ENCODE measurements at places on chromosomes 4 and X. TPM values are rescaled to one million over a fixed set of nuclear protein-coding genes. Genes with fewer than 3 reads are reported as not detected.
A peak's percentile ranks its signal among the peaks of the same experiment; 100 is the strongest.

DNA sequence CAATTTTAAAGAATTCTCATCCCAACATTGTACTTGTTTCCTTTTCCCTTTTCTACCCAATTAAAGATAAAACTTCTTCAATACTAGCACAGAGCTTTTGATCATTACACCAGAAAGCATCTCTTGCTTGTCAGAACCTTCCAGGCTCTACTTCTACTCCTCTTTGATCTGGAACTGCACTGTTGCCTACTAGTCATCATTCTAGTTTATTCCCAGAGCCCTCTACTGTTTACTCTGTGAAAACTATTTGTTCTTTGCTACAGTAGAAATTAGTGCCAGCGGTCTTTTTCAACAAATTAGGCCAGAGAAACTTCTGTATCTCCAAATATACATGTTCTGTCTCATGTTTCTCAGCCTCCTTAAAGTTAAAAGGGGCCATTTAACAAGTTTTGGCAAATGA, 46.8 kb upstream of the TMPRSS11F start:
- H3K36me3 ChIP-seq: no peaks in the 10 kb centered on the region
- no peak overlapping the region for H3K4me3 ChIP-seq
- H3K4me1 ChIP-seq: no peaks in the 10 kb centered on the region
- no peak overlapping the region for H3K27ac ChIP-seq

The FAM184B gene
- total RNA-seq: not detected

- no peak overlapping the region for H3K27ac ChIP-seq
- no peaks in the 10 kb centered on the region for H3K4me1 ChIP-seq
- no peaks in the 10 kb centered on the region for H3K36me3 ChIP-seq
- no peak for DNase-seq
- no peaks in the 10 kb centered on the region for H3K27me3 ChIP-seq
Observed at GRCh38 chrX:10507181-10507580, 113.2 kb downstream of the MID1 start.

GRCh38 chr4:25978327-25978726, 64.3 kb downstream of the SMIM20 start:
- no peak overlapping the region for H3K27ac ChIP-seq
- no peak for DNase-seq
- no peaks in the 10 kb centered on the region for H3K4me1 ChIP-seq
- H3K4me3 ChIP-seq: no peak overlapping the region
- no peaks in the 10 kb centered on the region for H3K36me3 ChIP-seq

DNA sequence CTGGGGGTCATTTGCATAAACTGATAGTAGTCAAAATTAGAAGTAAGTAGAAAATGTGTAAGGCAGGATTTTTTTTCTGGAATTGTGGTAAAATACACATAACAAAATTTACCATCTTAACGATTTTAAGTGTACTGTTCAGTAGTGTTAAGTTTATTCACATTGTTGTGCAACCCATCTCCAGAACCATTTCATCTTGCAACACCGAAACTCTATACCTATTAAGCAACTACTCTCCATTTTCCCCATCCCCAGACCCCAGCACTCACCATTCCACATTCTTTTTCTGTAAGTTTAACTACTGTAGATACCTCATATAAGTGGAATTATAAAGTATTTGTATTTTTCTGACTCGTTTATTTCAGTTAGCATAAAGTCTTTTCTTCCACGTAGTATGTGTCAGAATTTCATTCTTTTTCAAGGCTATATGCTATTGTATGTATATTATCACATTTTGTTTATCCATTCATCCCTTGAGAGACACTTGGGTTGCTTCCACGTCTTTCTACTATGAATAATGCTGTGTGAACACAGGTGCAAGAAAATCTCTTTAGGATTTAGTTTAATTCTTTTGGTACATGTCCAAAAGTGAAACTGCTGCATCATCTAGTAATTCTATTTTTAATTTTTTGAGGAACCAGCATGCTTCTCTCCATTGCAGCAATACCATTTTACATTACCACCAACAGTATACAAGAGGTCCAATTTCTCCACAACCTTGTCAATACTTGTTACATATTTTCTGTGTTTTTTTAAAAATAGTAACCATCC, 39.1 kb upstream of the NSUN7 start:
- DNase-seq: no peak
- no peak overlapping the region for H3K4me3 ChIP-seq
- no peaks in the 10 kb centered on the region for H3K27me3 ChIP-seq
- H3K27ac ChIP-seq: no peak overlapping the region

DNA sequence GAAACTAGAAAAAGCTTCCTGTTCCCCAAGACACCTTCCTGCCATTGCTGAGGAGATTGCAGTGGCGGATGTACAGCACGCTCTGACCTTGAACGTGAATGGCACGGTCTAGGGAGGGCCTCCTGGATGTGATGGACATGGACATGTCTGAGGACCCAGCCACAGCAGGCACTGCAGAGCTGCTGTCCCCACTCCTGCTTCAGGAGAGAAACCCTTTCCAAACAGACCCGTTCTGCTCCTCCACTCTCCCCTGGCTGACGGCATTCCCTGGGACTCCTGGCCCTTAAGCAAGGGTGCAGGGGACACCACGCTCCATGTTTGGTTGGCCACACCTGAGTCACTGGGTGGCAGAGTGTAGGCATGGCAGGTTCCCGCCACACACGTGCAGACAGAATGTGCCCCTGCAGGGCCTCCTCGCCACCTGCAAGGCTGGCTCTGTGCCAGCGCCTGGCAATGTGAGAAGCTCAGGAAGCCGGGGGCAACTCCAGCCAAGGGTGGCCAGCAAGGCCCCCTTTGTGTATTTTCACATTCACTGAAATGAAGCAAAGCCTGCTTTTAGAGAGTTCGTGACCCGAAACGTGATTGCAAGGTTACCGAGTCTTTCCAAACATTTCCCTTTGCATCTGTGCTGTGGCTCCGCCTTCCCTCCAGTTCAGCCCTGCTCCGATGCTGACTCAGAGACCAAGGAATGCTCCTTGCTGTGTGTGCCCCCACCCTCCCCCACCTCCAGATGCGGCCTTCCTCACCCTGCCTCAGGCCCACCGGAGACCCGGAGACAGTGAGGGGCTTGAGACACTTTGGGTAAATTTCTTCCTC, 46.1 kb downstream of the HTRA3 start:
- no peaks in the 10 kb centered on the region for H3K36me3 ChIP-seq
- H3K27ac ChIP-seq: no peak overlapping the region
- DNase-seq: peak; percentile 62
- peaks cover 1% of the 10 kb centered on the region for H3K27me3 ChIP-seq
- peak overlapping the region; percentile 14 for H3K4me3 ChIP-seq

GRCh38 chrX:51487960-51488267, 8.5 kb downstream of the NUDT11 start:
- DNase-seq: no peak
- no peak overlapping the region for H3K4me3 ChIP-seq
- no peaks in the 10 kb centered on the region for H3K27me3 ChIP-seq
- no peak overlapping the region for H3K27ac ChIP-seq
- H3K36me3 ChIP-seq: no peaks in the 10 kb centered on the region
- H3K4me1 ChIP-seq: no peaks in the 10 kb centered on the region

- H3K36me3 ChIP-seq: no peaks in the 10 kb centered on the region
- H3K27ac ChIP-seq: no peak overlapping the region
- no peaks in the 10 kb centered on the region for H3K27me3 ChIP-seq
- no peaks in the 10 kb centered on the region for H3K4me1 ChIP-seq
- DNase-seq: peak; percentile 49
- no peak overlapping the region for H3K4me3 ChIP-seq
Observed at GRCh38 chr4:110970642-110971041, 347.8 kb upstream of the PITX2 start.

DNA sequence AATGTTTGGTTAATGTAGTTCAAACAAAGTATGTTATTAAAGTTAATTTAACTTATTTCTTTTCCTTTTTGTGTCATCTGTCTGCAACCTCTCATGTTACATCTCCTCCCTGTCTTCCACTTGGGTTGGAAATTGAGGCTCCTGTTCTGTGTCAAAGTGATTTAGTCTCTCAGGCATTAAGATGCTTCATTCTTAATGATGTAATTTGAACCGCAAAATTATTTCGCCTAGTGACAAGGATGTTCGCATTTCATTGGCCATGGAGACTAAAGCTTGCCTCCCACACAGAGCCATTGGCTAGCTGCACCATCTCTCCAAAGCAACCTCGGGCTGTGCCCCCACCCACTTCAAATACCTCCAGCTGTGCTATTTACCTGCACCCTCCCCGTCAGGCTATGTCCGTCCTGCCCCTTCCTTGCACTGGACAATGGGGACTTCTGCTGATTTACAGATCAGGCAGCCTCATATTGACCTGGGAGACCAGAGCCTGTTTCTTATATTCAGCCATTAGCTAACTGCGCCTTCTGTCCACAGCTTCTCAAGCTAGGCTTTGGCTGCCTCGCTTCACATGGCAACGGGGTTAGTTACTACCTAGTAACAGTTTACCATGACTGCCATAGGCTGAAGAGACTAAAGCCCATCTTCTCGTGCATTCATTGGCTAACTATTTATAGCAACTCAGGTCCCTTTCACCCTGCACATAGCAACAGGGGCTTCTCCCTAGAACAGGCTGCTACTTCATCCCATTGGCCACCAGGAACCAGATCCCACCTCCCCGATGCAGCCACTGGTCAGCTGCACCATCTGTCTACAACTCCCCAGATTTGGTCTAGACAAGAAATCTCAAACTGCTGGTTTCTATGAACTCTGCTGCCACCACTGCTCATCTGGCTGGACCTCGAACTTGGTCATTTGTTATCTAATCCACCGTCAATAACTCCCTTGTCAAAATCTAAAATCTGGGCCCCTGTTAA, 8.6 kb upstream of the ZNF157 start:
- DNase-seq: peak; percentile 67
- H3K4me3 ChIP-seq: no peak overlapping the region
- peak overlapping the region; percentile 61 for H3K27ac ChIP-seq
- H3K4me1 ChIP-seq: peaks cover 18% of the 10 kb centered on the region
- no peaks in the 10 kb centered on the region for H3K27me3 ChIP-seq
- H3K36me3 ChIP-seq: no peaks in the 10 kb centered on the region

DNA sequence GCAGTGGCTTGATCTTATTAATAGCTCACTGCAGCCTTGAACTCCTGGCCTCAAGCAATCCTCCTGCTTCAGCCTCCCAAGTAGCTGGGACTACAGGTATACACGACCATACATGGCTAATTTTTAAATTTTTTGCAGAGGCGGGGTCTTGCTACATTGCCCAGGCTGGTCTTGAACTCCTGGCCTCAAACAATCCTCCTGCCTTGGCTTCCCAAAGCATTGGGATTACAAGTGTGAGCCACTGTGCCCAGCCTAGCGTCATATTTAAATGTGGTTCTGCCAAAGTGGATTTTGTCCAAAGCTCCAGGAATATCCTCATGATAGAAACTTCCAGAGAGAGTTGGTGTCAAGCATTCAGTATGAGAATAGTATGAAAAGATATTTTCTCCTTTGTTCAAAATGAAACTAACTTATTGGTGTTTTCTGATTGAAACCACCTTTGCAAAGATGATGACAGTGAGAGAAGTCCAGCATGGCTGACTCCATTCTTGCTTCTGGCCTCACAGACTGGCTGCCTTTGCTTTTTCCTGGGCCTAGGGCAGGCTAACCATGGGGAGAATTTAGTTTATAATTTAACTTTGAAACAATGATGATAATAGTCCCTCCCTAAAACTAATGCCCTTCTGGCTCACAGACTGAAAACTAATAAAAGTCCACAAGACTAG, 129.0 kb downstream of the C4orf51 start:
- H3K4me1 ChIP-seq: peaks cover 41% of the 10 kb centered on the region
- no peak overlapping the region for H3K4me3 ChIP-seq
- H3K27me3 ChIP-seq: no peaks in the 10 kb centered on the region
- DNase-seq: no peak
- peaks cover 2% of the 10 kb centered on the region for H3K36me3 ChIP-seq
- no peak overlapping the region for H3K27ac ChIP-seq

DNA sequence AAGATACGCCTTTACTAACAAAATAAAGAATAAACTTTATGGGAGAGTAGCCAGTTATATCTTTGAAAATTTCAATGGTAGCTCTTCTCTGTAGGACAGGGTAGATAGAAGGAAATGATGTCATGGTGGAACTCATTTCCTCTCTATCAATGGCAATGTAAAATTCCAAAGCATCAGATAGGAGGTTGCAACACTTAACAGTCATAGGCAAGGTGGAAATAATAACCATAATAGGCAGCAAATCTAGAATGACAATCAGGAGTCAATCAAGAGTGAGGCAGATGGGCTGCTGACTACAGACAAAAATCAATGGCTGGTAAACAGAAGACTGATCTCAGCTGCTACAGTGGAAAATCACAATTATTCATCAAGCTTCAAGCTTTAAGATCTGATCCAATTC, 53.9 kb upstream of the TET2 start:
- no peak for DNase-seq
- no peaks in the 10 kb centered on the region for H3K36me3 ChIP-seq
- no peaks in the 10 kb centered on the region for H3K4me1 ChIP-seq
- H3K4me3 ChIP-seq: no peak overlapping the region

- no peaks in the 10 kb centered on the region for H3K4me1 ChIP-seq
- no peaks in the 10 kb centered on the region for H3K27me3 ChIP-seq
- H3K4me3 ChIP-seq: no peak overlapping the region
- no peaks in the 10 kb centered on the region for H3K36me3 ChIP-seq
- no peak overlapping the region for H3K27ac ChIP-seq
Observed at GRCh38 chr4:12211636-12212035, 782.9 kb upstream of the HS3ST1 start.

GRCh38 chrX:93598076-93598475, 75.3 kb downstream of the NAP1L3 start:
- no peak overlapping the region for H3K27ac ChIP-seq
- H3K4me3 ChIP-seq: no peak overlapping the region
- H3K4me1 ChIP-seq: no peaks in the 10 kb centered on the region
- no peaks in the 10 kb centered on the region for H3K27me3 ChIP-seq
- no peak for DNase-seq

The HNRNPDL gene
- 452 TPM for total RNA-seq

The MAGEC1 gene
- total RNA-seq: not detected

The TKTL1 gene
- not detected for total RNA-seq

The ITGB1BP2 gene
- 0.21 TPM for total RNA-seq

DNA sequence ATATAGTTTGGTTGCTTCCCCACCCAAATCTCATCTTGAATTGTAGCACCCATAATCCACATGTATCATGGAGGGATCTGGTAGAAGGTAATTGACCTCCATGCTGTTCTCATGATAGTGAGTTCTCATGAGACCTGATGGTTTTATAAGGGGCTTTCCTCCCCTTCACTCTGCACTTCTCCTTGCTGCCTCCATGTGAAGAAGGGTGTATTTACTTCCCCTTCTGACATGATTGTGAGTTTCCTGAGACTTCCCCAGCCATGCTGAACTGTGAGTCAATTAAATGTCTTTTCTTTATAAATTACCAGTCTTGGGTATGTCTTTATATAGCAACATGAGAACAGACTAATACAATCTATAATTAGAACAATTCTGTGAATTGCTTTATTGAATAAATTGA, 11.9 kb upstream of the DCAF4L1 start:
- H3K27ac ChIP-seq: no peak overlapping the region
- DNase-seq: no peak
- H3K4me3 ChIP-seq: no peak overlapping the region
- H3K27me3 ChIP-seq: no peaks in the 10 kb centered on the region

- H3K36me3 ChIP-seq: no peaks in the 10 kb centered on the region
- no peaks in the 10 kb centered on the region for H3K27me3 ChIP-seq
- H3K27ac ChIP-seq: no peak overlapping the region
- no peak for DNase-seq
- H3K4me3 ChIP-seq: no peak overlapping the region
- H3K4me1 ChIP-seq: no peaks in the 10 kb centered on the region
Observed at GRCh38 chrX:108055546-108055945, 10.7 kb downstream of the VSIG1 start.

GRCh38 chr4:1105662-1106061, 7.7 kb downstream of the RNF212 start:
- H3K4me3 ChIP-seq: no peak overlapping the region
- no peaks in the 10 kb centered on the region for H3K36me3 ChIP-seq
- no peak for DNase-seq
- H3K27ac ChIP-seq: no peak overlapping the region
- H3K4me1 ChIP-seq: peaks cover 14% of the 10 kb centered on the region
- H3K27me3 ChIP-seq: peaks cover 1% of the 10 kb centered on the region

GRCh38 chrX:110412971-110413726, 54.5 kb downstream of the RTL9 start:
- DNase-seq: peak; percentile 28
- no peaks in the 10 kb centered on the region for H3K36me3 ChIP-seq
- H3K4me1 ChIP-seq: no peaks in the 10 kb centered on the region

The GLOD5 gene
- total RNA-seq: 0.93 TPM
